LHCN-M2 (cell line): ENCODE measurements at places on chromosomes 4 and X.

GRCh38 chrX:38271154-38271716, 50.6 kb upstream of the SRPX start:
- DNase-seq, result no peak

GRCh38 chr4:52701207-52701606, 42.1 kb upstream of the USP46 start:
- DNase-seq, result no peak

GRCh38 chrX:77925764-77926163, 15.3 kb downstream of the ATP7A start:
- no peak for DNase-seq

GRCh38 chr4:123412700-123413512, 16.3 kb downstream of the SPRY1 start:
- DNase-seq, result peak; percentile 57

DNA sequence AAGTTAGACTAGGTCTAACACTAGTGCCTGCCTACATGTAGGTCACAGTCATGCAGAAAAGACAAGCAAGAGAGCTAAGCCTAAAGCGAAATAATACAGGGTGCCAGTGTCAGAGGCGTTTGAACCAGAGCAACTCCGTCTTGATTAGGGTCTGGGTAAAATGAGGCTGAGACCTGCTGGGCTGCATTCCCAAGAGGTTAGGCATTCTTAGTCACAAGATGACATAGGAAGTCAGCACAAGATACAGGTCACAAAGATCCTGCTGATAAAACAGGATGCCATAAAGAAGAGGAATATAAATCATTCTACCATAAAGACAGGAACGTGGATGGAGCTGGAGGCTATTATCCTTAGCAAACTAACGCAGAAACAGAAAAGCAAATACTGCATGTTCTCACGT, 120.9 kb downstream of the BEND2 start:
- no peak for DNase-seq

GRCh38 chrX:52870046-52870445, 2.2 kb upstream of the XAGE3 start:
- DNase-seq, result no peak

- DNase-seq, result peak; percentile 78
These were observed 44.8 kb downstream of the SMARCA1 start for GRCh38 chrX:129478516-129478915.

- no peak for DNase-seq
These were observed 87.3 kb upstream of the TET2 start for GRCh38 chr4:105059337-105059736.

DNA sequence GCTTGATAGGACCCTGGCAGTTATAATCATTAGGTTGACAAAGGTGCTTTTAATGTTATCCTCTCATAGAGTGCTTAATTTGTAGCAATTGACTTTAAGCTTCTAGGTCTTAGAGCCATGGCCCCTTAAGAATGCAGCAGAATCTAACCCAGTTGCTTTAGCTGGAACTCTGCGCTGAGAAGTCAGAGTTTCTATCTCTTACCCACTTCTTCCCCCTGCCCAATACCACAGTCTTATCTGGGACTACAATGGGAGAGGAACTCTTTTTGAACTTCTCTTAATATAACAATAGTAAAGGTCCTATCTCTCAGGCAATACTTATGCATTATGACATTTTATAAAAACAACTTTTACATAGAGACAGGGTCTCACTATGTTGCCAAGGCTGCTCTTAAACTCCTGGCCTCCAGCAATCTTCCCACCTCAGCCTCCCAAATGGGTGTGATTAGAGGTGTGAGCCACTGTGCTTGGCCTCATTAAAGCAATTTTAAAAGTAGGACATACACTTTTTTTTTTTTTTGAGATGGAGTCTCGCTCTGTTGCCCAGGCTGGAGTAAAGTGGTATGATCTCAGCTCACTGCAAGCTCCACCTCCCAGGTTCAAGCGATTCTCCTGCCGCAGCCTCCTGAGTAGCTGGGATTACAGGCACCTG, 1.8 kb downstream of the TLR10 start:
- DNase-seq, result no peak

- DNase-seq, result peak; percentile 59
These were observed 66.0 kb upstream of the C4orf54 start for GRCh38 chr4:99723612-99724011.

- DNase-seq, result no peak
These were observed 2429.7 kb downstream of the PCDH7 start for GRCh38 chr4:33149658-33150524.

GRCh38 chr4:26233350-26233749, 87.5 kb upstream of the RBPJ start:
- no peak for DNase-seq

GRCh38 chr4:59179372-59179771, 2020.8 kb upstream of the ADGRL3 start:
- DNase-seq, result no peak

- peak; percentile 46 for DNase-seq
These were observed 27.2 kb downstream of the BST1 start for GRCh38 chr4:15729910-15730533.

DNA sequence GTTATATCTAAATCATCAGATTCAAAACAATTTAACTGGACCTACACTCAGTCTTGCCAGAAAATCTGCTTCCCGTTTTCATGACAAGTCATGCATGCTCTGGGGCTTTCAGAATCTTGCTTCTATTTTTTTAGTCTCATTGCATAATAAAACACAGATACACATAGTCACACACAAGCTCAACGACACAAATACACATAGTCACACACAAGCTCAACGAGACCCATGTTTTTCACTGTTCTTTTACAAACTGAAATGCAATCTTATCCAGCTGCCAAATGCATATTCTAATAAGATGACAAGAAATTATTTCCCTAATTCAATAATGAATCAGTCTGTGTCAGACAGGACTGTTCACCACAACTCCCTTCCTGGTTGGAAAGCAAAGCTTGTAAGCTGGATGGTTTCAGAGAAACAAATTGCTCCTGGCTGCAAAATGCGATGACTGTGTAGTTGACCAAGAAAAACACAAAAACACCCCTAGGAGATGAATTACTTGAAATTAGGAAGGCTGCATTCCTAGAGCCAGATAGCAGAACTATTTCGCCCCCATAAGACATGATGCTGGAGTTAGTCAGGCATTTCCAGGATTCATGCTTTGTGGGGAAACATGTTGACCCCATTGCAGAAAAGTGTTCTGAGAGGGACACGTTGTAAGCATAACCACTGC, 208.7 kb downstream of the CHIC2 start:
- peak; percentile 51 for DNase-seq

- peak; percentile 9 for DNase-seq
These were observed 64.0 kb upstream of the CLDN34 start for GRCh38 chrX:9903146-9903545.

GRCh38 chr4:138255917-138256597, 13.9 kb upstream of the SLC7A11 start:
- no peak for DNase-seq

- no peak for DNase-seq
These were observed 21.6 kb downstream of the LUZP4 start for GRCh38 chrX:115311139-115311538.

DNA sequence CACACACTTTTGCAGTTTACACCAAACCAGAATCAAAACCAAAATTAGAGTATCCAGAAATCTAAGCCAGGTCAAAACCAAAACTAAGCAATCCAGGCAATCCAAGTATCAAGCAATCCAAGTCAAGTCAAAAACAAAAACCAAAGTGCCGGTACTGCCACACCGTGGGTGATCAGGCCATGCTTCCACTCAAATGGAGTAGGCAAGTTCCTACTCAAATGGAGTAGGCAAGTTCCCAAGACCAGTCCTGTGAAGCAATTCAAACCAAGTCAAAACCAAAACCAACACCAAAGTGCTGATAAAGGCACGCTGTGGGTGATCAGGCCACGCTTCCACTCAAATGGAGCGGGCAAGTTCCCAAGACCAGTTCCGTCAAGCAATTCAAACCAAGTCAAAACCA, 31.3 kb downstream of the MID1 start:
- no peak for DNase-seq

DNA sequence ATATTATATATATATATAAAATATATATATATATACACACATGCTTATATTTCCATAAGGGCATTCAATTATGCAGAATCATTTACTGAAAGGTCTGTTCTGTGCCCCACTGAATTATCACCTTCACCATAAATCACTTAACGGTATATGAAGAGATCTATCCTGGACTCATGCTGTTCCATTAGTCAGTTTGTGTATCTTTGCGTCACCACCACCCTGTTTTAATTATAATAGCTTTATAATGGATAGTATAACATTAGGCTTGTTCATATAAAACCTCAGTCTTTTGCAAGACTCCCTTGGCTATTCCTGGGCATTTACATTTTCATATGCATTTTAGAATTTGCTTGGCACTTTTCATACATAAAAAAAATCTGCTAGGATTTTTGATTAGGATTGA, 19.1 kb downstream of the WDR17 start:
- DNase-seq, result no peak

DNA sequence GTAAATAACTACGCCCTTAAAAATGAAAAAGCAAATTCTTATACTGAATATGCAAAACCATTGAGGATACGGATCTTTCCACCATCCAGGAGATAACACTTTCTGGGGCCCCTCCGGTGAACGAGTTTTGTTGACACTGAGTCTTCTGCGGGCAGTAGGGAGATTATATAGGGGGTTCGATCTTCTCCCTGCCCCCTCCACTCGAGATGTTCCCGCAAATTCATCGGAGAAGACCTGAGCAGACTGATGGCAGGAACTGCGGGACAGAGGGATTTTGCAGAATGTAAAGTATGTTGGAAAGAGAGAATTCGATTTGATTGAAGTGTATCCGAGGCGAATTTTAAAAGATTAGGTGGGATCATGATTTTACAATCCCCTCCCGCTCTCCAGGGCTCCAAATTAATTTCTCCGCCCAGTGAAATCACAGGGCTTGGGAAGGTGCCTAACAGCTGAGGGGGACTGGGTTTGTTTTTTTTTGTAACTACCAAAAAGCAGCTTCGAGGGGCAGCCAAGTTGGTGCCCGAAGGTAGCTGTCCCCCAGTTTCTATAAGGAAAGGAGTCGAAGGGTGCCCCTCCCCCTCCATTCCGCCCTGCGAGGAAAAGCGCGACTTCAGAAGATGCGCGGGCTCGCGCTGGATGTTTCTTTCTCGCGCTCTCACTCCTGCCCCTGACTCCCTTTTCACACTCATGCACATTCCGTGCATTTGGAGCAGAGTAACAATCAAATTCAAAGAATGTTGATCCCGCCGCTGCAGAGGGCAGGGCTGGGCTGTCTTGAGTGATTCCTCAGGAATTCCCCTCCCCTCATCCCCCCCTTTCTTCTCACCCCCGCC, 1.2 kb downstream of the TMEM255A start:
- DNase-seq, result peak; percentile 8

DNA sequence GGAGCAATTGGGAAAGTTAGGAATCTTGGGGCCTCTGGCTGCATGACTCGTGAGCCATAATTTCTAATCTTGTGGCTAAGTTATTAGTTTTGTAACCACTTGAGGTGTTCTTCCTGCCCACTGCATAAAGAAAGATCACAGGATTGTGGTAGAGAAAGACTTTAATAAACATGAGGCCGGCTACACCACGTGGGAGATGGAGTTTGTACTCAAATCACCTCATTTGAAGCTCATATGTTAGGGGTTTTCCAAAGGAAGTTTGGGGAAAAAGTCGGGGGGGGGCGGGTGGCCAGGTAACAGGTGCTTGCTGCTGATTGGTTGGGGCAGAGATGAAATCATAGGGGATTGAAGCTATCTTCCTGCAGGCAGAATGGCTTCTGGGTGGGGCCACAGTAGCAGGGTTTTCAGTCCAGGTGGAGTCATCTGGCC, 287.8 kb downstream of the ZNF674 start:
- peak; percentile 32 for DNase-seq

DNA sequence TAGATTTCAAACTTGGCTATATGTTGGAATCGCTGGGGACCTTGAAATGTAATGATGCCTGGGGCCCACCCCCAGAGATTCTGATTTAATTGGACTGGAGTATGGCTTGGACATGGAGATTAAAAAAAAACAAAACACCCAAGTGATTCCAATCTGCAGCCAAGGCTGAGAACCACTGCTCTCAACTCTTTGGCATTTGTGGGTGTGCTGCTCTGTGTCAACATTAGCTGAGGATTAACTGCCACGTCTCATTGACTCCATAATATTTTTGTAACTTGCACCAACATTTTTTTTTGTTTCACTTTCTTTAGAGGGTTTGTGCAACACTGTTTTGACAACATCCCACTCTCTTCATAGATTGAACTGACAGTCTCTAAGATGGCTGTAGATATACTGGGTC, 41.1 kb upstream of the PDK3 start:
- DNase-seq, result no peak

- peak; percentile 29 for DNase-seq
These were observed 93.6 kb downstream of the TSPAN5 start for GRCh38 chr4:98564852-98565251.

GRCh38 chr4:83850435-83850834, 314.5 kb downstream of the GPAT3 start:
- peak; percentile 31 for DNase-seq

GRCh38 chr4:170672381-170672965, 582.7 kb upstream of the AADAT start:
- no peak for DNase-seq

GRCh38 chr4:67912080-67912479, 28.3 kb upstream of the TMPRSS11D start:
- DNase-seq, result no peak

DNA sequence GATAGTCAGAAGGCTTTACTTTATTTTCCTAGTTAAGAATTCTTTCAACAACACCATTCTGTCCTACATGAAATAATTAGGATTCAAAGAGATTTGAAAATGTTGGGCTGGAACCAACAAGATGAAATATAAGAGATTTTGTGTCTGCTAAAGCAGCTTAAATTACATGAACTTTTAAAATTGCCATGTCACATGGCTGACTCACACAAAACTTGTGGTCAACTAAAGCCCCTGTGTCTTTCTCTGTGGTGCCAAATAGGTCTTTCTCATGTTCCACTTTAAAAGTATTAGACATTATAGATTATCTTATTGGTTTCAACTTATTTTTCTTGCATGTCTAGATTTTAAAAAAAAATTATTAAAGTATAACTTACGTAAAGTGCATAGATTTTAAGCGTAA, 60.8 kb upstream of the FHL1 start:
- DNase-seq, result peak; percentile 68

- peak; percentile 88 for DNase-seq
These were observed 14.7 kb upstream of the GSX2 start for GRCh38 chr4:54085284-54085683.

GRCh38 chr4:16663307-16663706, 235.1 kb downstream of the LDB2 start:
- DNase-seq, result no peak

DNA sequence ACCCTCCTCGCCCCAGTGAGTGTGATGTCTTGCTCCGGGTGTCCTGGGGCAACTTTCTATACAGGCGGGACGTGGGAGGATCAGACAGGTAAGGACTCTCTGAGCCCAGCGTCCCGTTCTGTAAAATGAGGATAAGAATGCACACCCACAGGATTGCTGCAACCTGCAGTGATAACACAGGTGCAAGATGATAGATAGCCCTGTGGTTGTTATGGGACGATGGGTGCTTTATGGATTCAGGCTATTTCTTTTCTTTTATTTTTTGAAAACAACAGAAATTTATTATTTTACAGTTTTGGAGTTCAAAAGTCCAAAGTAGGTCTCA, 28.6 kb downstream of the BEX3 start:
- DNase-seq, result no peak
